ENCODE measurements at places on chromosomes 7 and 10.

- no peak for DNase-seq
Observed at GRCh38 chr10:62691336-62691735, 113.2 kb upstream of the ADO start.

DNA sequence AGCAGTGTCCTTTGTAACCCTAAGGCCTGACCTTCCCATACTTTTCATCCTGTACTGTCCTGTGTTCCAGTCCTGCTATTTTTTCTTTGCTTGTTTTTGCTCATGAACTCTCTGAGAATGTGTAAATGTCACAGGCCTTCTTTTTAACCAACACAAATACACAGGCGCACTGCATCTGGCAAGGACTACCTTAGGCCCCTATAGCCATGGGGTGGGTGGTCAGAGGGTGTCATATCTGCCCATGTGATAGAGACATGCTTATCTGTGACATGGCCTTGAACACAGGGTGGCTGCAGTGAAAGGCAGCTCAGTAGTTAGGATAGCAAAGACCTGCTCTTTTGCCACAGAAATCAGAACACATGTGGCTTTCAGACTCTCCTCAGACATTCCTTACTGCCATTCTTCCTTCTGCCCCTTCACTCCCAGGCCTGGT, 3.9 kb upstream of the MBL2 start:
- no peak for DNase-seq

- DNase-seq = no peak
Observed at GRCh38 chr7:121330053-121330833, 1.4 kb downstream of the WNT16 start.

DNA sequence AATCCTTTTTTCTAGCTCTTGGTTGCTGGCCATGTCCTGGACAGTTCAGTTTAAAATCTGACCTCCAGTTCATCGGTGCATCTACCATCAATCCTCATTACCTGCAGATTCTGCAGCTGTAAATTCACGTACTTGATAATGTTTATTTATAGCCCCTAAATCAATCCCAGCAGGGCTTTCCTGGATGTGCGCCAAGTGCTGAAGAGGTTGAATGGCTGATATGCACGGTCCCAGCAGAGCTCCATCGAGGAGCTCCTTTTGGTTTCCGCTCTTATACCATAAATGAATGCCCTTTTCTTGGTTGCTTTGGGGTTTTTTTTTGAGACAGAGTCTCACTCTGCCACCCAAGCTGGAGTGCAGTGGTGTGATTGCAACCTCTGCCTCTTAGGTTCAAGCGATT, 91.2 kb upstream of the CCZ1B start:
- DNase-seq = no peak

DNA sequence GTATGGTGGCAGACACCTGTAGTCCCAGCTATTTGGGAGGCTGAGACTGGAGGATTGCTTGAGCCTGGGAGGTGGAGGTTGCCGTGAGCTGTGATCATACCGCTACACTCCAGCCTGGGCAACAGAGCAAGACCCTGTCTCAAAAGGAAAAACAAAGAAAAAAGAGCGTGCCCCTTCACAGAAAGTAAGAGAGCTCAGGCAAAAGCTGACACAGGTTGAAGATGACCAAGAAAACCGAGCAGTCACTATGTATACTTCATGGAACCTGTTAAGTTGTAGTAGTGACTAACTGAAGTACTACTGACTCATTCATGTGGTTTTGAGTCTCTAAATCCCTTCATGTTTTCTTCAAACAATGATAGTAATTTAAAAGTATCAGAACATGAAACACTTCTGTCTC, 1.2 kb upstream of the PRRT4 start:
- peak; percentile 66 for DNase-seq

- no peak for DNase-seq
Observed at GRCh38 chr10:129775681-129776080, 188.4 kb downstream of the EBF3 start.

DNA sequence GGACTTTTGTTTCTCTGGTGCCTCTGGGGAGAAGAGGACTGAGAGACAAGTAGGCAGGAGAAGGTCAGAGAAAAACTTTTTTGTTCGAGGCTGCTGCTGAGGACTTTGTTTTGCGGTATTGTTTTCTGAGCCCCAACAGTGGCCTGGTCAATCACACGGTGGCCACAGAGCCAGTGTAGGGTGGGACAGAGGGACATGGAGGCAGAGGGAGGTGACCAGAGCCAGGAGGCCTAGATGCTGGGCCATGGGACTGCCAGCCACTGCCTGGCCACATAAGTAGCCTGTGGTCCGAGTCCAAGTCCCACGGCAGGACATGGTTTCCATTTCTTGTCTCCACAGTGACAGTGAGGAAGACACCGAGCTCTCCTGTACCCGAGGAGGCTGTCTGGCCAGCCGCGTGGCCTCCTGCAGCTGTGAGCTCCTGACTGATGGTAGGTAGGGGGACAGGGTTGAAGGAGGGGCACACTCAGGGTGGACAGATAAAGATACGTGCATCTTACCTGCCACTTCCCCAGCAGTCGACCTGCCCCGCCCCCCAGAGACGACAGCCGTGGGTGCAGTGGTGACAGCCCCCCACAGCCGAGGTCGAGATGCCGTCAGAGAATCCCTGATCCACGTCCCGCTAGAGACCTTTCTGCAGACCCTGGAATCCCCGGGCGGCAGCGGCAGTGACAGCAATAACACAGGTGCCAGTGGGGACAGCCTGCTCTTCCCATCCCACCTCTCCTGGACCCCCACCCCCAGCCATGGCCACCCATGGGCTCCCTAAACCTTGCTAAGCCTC, 27.5 kb downstream of the SH2B2 start:
- DNase-seq = no peak

- DNase-seq = peak; percentile 37
Observed at GRCh38 chr7:91373111-91373800, 109.0 kb downstream of the FZD1 start.

GRCh38 chr7:29345590-29345989, 151.0 kb downstream of the CHN2 start:
- DNase-seq = peak; percentile 39

DNA sequence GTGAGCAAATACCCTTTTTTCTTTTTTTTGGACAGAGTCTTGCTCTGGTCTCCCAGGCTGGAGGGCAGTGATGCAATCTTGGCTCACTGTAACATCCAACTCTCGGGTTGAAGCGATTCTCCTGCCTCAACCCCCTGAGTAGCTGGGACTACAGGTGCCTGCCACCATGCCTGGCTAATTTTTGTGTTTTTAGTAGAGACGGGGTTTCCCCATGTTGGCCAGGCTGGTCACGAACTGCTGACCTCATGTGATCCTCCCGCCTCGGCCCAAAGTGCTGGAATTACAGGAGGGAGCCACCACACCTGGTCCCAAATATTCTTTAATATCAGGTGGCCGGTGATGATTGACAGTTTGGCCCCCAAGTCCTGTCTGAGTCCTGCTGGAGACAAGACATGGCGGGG, 6.6 kb downstream of the LAT2 start:
- DNase-seq = no peak

DNA sequence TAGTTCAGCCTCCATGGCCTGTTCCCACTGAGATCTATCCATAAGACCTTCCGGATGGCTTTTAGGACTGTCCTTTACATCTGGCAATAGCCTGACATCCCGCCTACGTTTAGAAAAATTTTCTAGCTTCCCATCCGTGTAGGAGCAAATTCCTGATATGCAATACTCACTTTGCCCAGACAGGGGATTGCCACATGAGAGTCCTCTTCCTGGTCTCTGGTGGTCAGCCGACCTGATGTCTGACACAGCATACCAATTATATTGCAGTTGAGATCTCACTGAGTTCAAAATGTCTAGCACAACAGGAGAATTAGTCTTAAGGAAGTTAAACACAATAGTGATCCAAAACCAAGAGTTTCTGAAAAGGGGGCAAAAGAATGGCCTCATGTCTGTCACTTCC, 9.4 kb upstream of the ETV1 start:
- peak; percentile 15 for DNase-seq

DNA sequence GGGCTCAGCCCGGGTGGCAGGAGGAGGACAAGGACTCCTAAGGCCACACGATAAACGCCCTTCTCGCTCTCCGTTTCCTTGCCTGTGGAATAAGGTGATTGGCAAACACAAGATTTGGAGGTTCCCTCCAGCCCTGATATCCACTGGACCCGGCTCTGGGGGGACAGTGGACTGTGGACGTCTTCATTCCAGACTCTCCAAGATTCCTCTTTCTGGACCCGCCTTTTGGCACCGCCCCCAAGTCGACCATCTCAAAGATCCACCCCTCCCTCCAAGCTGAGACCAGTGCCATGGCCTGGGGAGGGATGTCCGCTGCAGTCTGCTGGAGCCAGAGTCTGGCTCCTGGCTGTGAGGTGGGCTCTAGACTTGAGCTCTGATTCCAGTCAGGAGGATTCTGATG, 23.6 kb downstream of the ZNF783 start:
- DNase-seq = peak; percentile 27

DNA sequence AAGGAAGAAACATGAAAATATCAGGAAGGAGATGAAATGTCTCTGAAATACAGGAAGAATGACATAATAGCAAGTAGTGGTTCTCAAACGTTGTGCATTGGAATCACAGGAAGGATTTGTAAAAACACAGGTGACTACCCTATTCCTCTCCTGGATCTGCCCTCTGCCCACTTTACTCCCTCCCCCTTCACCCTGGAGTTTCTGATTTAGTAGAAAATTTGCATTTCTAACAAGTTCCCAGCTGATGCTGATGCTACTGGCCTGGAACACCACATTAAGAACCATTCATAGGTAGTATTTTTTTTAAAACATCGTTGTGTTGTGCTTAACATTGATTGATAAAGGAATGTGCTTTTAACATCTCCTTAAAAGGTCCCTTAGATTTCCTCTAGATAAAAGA, 130.9 kb downstream of the PHF14 start:
- no peak for DNase-seq

GRCh38 chr10:44512431-44513022, 127.6 kb upstream of the CXCL12 start:
- no peak for DNase-seq

- no peak for DNase-seq
Observed at GRCh38 chr10:34635111-34635510, 180.0 kb downstream of the PARD3 start.

All from fibroblast of mammary gland (primary cell).